Amygdala (tissue), 56 donors: ENCODE measurements at places on chromosomes 5 and 9.

DNA sequence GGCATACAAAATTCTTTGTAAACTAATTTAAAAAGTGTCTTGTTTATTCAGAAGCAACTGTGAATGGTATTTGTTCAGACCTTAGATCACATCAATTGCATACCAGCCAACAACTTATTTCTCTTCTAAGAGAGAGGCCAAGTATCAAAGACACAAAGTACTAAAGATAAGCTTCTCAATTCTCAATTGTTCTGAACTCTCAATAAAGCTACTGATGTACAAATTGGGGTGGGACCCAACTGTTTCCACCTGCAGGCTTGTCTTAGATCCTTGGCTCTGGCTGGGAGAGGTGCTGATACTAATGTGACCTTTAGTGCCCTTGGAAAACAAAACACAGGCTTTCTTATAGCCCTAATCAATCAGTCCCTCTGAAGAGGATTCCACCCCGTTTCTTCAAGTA is 22.1 kb downstream of the XRCC4 start:
- DNase-seq, result no peak

DNA sequence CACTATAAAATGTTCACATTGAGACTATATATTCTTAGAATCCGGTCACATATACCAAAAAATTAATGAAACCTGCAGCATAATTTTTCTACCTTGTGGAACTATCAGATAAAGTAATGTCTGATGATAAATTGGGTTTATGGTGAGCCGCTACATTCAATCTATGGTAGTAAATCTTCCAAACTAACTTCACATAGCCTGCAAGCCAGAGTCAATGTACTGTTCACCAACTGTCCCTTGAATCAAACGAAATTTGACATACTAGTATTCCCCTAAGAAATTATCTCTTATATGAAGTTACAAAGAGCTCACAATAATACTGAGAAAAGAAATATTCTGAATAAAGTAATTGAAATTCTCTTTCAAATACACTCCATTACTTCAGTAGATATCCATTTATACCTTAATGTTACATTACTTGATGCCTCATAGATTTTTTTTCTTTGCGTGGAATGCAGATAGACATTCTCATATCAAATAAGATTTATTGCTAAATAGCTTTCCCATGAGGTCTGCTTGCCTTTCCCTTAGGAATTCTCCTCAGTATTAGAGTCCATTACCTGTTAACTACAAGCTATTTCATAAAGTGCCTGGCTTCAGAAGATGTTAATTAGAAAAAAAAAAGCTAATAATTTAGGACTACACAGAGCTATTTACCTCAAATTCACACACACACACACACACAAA is 169.5 kb downstream of the PTPRD start:
- DNase-seq, result no peak

DNA sequence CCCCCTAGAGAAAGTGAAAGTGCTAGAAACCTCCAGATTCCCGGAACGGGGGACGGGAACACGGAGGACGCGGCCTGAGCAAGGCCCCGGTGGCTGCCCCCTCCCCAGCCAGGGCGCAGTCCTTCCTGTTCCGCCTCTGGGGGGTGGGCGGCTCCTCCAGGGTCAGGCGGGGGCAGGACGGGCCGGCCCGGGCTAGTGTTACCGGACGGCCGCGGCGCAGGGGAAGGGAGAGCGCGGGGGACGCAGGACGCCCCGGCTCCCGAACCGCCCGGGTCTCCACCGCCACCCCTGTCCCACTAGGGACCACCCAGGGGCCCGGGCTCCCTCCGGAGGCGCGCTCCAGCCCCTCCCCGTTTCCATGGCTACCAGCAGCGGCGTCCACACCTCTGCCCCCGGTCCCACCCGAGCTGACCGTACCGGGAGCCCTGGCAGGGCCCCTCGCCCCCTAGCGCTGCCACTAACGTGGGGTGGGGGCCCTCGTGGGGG is 579 bp downstream of the SLC12A7 start:
- DNase-seq, result no peak

DNA sequence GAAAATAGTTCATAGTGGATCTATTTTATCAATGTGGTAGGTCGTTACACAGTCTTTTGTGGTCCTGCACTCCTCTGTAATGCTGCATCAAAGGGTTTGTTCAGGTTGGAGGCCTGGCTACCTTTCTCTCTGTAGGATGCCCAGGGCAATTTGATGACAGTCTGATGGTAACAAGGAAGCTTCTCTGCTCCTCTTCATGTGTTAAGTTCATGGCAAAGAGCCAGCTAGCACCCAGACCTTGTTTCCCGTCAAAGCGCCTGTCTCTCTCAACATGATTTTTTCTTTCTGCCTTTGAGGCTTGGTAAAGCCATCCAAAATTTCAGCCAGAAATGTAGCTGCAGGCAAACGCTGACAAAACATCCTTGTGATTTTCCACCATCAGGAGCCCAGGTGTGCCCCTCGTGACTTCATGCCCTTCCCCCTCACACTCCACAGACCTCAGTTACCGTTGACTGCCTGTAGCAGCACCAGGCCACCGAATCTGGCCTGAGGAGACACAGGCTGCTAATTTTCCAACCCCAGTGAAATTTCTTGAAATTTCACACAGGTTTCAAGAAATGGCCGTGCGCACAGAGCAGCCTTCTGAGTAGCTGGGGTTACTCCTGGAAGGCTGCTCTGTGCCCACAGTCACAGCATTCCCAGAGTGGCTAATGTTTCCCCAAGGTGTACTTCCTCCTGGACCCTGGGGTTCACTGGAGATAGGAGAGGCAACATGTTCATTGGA is 292.7 kb downstream of the CWC27 start:
- no peak for DNase-seq

DNA sequence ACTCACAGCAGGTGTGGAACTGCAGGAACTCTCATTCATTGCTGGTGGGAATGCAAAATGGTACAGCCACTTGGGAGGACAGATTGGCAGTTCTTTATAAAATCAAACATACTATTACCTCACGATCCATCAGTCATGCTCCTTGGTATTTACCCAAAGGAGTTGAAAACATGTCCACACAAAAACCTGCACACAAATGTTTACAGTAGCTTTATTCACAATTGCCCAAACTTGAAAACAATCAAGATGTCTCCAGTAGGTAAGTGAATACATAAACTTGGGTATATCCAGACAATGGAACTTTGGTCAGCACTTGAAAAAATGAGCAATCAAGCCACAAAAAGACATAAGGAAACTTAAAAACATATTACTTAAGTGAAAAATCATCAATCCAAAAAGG is 215.5 kb downstream of the IRX1 start:
- DNase-seq, result no peak

DNA sequence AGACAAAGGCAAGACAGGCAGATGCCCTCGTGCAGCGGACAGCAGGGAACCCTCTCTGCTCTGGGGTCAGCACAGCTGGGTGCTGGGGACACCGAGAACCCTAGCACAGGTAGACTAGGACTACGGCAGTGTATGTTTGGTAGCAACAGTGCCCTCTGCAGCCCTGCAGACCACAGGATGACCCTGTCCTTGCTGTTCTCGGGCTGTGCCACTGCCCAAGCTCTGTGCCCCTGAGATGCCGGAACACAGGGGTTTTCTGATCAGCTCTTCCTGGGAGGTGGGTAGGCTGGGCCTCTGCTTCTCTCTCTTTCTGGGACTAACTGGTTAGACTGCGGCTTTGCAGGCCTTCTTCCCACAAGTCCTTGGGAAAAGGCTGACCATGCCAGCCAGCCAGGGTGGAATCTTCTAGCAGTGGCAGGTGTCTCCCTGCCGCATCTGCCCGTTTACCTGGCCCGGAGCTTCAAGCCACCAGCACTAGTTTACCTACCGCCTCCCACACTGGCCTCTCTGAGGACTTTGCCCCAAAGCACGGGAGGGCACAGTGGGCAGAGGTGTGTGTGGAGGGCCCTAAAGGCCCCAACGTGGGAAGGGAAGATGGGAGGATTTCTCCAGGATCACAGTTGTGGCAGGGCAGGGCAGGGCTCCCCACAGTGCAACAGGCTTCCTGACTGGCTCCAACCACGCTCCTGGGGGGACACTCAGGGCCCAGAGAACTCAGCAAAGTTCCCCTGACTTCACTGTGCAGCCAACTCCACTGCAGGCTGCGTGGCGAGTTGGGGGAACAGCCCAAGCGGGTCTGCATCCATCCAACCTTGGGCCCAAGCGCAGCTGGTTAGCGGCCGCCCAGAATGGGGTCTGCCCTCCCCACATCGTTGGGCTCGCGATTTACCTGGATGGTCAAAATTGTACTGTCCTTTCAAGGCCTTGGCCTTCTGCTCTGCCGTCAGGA is 1.2 kb downstream of the UCK1 start:
- DNase-seq, result no peak

- DNase-seq, result no peak
Observed at GRCh38 chr9:124078641-124079040, 67.1 kb downstream of the LHX2 start.

GRCh38 chr9:33264473-33265177 is at the start of the genes BAG1 and CHMP5:
TSS of gene BAG1 (minus strand) at chr9:33264708.
TSS of gene CHMP5 (plus strand) at chr9:33265049. CDS start at chr9:33265079, 30 bp downstream.
- DNase-seq, result peak; percentile 92

- no peak for DNase-seq
Observed at GRCh38 chr5:142171270-142171669, 62.7 kb downstream of the NDFIP1 start.

- DNase-seq, result no peak
Observed at GRCh38 chr9:30505311-30505710, 1879.1 kb upstream of the ACO1 start.

DNA sequence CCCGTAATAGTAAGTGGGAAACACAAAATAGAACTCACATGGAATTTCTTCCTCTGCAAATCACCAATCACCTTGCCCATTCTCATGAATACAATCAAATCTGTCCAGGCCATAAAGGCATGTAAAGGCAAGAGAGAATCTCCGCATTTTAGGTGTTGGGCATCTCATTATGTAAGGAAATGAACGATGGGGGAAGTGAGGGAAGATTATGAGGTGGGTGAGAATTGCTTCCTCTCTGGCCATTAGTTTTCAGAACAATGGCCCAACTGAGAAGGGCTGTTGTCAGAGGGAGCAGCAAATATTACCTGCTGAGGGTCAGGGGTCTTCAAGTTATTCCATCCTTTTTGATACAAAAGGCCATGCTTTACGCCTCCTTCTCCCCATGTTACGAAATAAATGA is 455.1 kb downstream of the ARHGEF28 start:
- no peak for DNase-seq

DNA sequence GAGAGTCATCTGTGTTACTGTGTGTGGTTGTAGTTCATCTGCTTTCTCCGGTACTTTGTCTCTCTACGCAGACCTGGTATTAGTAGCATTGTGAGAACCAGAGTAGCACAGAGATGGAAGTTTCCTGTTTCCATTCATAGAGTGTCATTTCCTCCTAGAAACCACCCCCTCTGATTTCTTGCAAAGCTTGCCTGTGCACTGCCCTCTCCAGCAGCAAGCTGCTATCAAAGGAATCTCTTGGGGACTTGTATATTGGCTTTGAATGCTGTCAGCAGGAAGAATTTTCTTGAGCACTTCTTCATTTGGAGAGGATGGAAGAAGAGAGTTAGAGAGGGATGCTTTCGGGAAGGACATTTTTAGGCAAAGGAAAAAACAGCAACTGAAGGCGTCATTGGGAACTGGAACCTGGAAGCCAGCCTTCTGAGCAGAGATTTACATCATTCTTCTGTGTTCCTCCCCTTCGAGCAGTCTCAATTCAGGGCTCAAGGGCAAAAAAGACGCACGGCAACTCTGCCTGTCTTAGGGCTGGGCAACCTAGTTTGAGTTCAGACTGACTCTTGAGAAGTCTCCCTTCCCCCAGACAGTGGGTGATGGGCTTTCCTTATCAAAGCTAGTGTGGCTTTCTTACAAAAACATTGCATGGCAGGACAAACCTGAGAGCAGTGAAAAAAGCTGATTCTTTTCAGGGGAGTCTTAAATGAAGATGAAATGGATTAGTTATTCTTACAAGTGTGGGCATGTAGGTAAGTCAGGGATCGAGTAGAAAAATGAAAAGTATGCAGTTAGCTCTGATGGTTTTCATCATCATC is 226.3 kb downstream of the AOPEP start:
- no peak for DNase-seq

- DNase-seq, result no peak
Observed at GRCh38 chr9:14961372-14962068, 51.3 kb upstream of the FREM1 start.

GRCh38 chr5:8650186-8650585 is 781.2 kb downstream of the MTRR start:
- no peak for DNase-seq

DNA sequence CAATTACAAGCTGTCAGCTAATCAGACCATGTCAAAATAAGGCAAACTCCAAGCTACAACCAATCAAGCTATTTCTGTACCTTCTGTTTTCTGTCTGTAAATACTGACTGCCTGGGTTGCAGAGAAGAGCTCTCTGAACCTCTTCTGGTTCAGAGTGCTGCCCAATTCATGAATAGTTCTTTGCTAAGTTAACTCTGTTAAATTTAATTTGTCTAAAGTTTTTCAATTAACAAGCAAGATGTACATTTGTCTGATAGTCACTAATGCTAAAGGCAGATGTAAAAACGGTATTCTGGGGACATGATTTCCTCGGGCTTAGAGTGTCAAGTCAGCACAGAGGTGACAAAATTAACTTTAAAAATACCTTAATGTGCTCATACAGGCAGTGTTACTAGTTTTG is 408.3 kb upstream of the CLINT1 start:
- DNase-seq, result no peak

DNA sequence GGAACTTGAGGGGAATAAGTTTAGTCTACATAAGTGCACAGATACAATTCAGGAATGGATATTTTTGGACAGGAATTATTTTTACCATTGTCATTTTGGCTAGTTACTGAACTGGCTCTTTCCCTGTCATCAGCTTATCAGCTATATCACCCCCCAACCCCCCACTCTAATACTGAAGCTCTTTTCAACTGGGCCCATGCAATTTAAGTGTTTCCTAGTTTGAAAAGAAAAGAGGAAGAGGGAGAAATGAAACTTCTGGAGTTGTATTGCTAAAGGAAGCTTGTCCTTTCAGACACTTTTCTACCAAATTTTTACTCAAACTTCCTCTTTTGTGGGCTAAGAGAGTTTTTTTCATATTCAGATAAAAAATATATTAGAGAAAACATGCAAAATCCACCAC is 18.5 kb upstream of the TIMD4 start:
- no peak for DNase-seq

GRCh38 chr9:89366711-89367110 is 48.4 kb downstream of the SECISBP2 start:
- no peak for DNase-seq

DNA sequence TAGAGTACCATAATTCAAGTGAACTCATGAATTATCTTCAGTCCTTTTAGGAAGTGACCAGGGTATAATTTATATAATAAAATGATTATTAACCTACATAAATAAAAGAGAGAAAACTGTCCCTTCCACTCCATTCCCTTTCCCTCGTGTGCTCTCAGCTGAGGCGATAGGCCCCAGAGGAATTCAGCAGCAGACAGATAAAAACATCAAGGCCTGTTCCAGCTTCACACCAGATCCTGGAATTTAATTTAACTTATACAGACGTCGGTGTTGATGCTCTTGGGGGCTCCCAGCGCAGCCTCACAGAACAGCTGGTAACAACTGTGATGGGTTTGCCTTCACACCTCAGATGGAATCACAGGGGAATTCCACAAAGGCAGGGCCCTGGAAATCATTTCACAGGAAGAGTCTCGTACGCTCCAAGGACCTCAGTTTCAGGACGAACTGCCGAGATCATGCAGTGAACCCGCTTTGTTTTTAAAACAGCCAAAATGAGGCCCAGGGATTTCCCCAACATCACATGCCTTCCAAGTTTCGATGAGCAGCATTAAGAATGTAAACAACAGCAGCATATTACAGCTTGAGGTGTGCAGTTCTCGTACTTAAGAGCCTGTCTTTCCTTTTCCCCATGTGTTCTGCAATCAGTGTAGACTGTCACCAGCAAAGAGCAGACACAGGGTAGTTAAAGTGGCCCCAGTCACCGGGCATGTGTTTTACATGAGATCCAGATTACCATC is 73.6 kb upstream of the ALDH1B1 start:
- DNase-seq, result no peak
